ENCODE measurements at places on chromosomes 7 and 10. TPM values are rescaled to one million over a fixed set of nuclear protein-coding genes. Genes with fewer than 3 reads are reported as not detected.

DNA sequence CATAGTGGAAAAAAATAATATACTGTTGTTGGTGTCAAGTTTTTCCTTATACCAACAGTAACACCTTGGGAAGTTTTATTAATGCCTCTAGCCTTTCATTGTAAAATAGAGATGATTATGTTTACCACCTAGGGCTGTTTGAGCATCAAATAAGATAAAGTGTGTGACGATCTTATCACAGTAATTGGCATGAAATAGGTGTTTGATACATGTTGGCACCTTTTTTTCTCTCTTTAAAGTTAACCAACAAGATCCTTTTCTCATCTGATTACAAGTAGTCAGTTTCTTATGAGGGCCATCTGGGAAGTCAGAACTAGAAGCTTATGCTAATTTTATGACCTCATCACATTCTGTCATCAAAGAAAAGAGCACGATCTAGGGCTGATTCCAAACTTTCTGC, 669.5 kb downstream of the CCSER2 start:
- no peaks in the 10 kb centered on the region for H3K4me1 ChIP-seq
- no peaks in the 10 kb centered on the region for H3K36me3 ChIP-seq
- H3K27ac ChIP-seq, result no peak overlapping the region
- DNase-seq, result no peak
- H3K27me3 ChIP-seq, result no peaks in the 10 kb centered on the region

- H3K4me3 ChIP-seq, result no peak overlapping the region
- no peaks in the 10 kb centered on the region for H3K4me1 ChIP-seq
- no peak overlapping the region for H3K27ac ChIP-seq
- no peaks in the 10 kb centered on the region for H3K27me3 ChIP-seq
- no peaks in the 10 kb centered on the region for H3K36me3 ChIP-seq
These were observed 242.7 kb upstream of the SEMA3C start for GRCh38 chr7:81161451-81162075.

DNA sequence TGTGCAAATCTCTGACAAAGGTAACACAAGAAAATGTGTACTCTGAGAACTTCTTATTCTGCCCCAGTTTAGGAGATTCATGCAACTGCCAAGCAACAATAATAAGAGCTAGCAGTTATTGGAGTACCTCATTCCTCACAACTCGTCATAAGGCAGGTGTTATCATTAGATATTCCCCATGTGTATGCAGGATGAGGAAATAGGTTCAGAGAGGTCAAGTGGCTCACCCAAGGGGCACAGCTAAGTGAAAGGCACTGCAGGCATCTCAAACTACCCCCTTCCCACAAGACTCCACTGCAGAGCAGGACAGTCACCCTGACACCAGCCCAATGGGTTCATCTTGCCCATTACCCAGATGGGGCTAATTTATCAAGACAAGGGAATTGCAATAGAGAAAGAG, 1.3 kb upstream of the GSTK1 start:
- H3K36me3 ChIP-seq, result peaks cover 25% of the 10 kb centered on the region
- no peaks in the 10 kb centered on the region for H3K27me3 ChIP-seq
- H3K4me1 ChIP-seq, result peaks cover 60% of the 10 kb centered on the region
- peak overlapping the region; percentile 92 for H3K27ac ChIP-seq

- no peaks in the 10 kb centered on the region for H3K27me3 ChIP-seq
- H3K27ac ChIP-seq, result no peak overlapping the region
- H3K36me3 ChIP-seq, result peaks cover 11% of the 10 kb centered on the region
- no peak overlapping the region for H3K4me3 ChIP-seq
- no peak for DNase-seq
- no peaks in the 10 kb centered on the region for H3K4me1 ChIP-seq
These were observed 195.3 kb downstream of the TPST1 start for GRCh38 chr7:66400400-66400799.

- DNase-seq, result no peak
- no peak within 1 kb of the TSS for H3K4me3 ChIP-seq
- H3K36me3 ChIP-seq, result peaks cover 4% of the 10 kb centered on the region
- H3K27me3 ChIP-seq, result peaks cover 23% of the 10 kb centered on the region
- no peak within 1 kb of the TSS for H3K27ac ChIP-seq
These were observed at the start of gene LEP for GRCh38 chr7:128240696-128241386. TSS of gene LEP (plus strand) at chr7:128241278. CDS start at chr7:128252019, 10,741 bp downstream.

RSPH10B gene
- total RNA-seq, result not detected
